ENCODE measurements at places on chromosomes 3 and 15.

- DNase-seq: no peak
Observed at GRCh38 chr3:2929574-2929973, 180.6 kb downstream of the IL5RA start.

DNA sequence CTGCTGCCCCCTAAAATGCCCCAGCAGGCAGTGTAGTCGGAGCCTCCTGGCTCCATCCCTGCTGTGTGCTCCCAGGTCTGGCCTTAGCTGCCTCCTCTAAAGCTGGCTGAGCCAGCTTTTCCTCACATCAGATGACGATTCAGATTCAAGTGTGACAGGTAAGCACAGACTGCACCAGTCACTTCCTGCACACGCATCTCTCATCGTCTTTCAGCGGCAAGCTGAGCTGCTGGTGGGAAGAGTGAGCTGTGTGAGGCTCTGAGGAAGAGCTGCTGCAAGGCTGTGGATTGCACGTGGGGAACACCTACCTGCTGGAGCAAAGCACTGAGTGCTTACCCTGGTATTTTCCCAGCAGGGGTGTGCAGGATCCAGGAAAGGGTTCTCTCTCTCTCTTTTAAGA, 88.4 kb upstream of the RPL32 start:
- no peak for DNase-seq

GRCh38 chr15:66860844-66861243, 158.8 kb downstream of the SMAD6 start:
- DNase-seq: no peak

DNA sequence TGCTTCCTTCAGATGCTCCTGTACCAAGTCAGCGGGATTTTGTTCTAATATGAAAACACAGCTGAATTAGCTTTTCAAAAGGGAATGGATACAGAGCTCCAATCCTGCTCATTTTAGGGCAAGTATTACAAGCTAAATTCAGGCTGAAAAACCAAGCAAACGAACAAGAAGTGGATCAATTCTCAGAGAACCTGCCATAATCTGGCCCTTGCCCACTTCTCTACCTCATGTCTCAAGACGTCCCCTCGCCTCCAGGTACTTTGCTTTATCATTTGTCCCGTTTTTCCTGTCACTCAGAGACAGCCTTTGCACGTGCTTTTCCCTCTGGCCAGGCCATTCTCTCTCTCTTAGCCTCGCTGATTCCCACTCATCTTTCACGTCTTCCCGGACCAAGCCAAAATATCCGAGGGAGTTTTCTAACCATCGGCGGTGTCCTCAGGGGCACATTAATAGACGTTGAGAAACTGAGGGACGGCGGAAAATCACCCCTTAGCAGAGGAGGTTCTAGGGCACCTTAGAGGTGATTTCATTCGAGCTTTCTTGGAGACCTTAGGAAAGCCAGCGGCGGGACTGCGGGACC, 654 bp downstream of the SUSD5 start:
- DNase-seq: no peak

- DNase-seq: no peak
Observed at GRCh38 chr3:159266779-159267178, 464.9 kb downstream of the MFSD1 start.

- DNase-seq: no peak
Observed at GRCh38 chr15:41987925-41988275, 15.5 kb upstream of the EHD4 start.

DNA sequence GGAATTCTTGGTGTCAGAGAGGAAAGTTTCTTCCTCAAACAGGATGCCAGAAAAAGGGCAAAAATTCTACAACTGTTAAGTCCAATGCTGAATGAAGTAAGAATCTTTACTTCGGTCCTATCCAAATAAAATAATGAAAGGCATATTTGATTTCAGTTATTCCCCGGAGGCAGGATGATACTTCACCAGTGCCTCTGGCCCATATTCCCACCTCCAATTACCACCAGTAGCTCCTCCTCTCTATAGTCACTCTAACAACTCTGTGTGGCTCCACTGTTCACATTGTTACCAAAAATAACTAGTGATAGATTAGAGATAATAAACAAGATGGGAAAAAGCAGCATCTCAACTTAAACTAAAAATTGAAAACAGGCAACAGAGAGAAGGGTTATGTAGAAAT, 20.7 kb downstream of the MAP1A start:
- no peak for DNase-seq

GRCh38 chr3:154228561-154229216, 95.6 kb downstream of the DHX36 start:
- DNase-seq: no peak

DNA sequence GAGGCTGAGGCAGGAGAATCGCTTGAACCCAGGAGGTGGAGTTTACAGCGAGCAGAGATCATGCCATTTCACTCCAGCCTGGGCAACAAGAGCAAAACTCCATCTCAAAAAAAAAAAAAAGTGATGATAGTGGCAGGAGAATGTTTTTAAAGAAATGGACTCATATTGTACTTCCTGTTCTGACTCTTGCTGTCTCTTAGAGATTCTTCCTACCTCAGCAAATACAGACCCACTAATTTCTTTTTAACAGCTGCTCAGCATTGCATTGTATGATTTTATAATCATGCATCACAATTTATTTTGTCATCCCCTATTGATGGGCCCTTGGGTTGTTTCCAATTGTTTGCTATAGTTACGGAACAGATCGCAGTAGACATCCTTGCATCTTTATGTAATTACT, 8.8 kb upstream of the ANKDD1A start:
- DNase-seq: no peak

DNA sequence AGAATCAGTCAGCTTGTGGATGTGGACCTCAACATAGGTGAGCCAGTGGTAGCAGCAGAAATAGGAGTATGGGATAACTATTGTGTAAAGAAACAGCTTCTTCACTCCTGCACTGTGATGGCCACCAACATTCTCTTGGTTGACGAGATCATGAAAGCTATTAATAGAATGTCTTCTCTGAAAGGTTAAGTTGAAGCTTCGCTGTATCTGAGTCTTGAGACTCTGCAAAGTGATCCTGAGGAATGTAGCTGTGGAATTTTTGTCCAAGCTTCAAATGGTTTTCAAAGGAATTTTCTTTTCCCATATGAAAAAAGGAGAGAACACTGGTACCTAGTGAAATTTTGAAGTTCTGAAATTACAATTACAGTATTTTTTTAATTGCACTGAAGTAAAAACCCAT, 146.3 kb downstream of the GMNC start:
- no peak for DNase-seq

- no peak for DNase-seq
Observed at GRCh38 chr3:49476563-49476962, 6.5 kb downstream of the DAG1 start.

GRCh38 chr3:140931016-140931454, 10.6 kb upstream of the SLC25A36 start:
- no peak for DNase-seq

GRCh38 chr15:60162251-60162967, 158.3 kb downstream of the FOXB1 start:
- no peak for DNase-seq

GRCh38 chr15:86735247-86736040, 655.8 kb downstream of the AGBL1 start:
- no peak for DNase-seq

DNA sequence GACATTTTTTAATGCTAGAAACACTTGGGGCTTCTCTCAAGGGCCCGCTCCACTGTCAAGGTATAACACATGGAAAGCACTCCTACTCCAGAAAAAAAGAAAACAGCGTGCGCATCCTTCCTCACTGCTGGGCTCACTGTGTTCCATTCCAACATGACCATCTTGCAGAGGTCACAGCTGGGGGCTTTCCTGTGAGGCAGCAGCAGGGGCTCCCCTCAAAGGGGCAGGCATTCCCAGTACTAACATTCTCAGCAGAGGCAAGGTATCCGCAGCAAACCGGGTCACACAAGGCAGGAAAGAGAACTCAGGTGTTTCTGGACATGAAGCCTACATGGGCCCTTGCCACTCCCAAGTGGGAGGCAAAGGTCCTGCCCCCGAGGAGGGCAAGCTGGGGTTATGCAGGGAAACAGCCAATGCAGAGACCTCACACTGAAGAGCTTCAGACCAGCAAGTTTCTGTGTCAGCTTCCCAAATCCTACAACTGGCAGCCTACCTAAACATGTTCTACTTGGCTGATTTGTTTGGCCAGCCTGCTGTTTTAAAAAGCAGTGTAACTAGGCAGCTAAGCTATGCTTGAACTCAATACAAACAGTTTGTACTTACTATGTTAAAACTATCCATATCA, 6.4 kb downstream of the BDH1 start:
- DNase-seq: no peak

GRCh38 chr3:134694466-134694865, 43.6 kb upstream of the KY start:
- no peak for DNase-seq
